ENCODE measurements at places on chromosomes 2 and 18.

DNA sequence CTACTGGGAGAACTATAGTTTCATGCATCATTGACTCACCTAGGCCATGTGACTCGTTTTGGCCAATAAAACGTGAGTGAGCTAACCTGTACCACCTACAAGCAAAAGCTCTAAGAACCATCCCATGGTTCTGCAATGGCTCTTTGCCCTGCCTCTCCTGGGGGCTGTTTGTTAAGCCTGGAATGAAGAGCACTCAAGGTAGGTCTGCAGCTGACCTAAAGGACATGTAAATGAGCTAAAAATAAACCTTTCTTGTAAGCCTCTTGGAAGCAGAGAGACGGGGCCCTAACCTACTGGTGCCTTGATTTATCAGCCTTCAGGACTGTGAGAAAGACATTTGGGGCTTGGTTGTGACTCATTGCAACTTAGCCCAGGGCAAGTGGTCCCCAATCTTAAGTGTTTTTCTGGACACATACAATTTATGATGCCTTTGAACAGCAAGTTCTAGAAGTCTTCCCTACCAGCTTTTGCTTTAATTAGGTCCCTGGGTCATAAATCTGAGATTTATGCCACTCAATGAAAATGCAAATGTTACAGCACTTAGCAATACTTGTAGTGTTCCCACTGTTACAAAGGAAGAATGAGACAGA lies 107.4 kb downstream of the OSBPL6 start:
- DNase-seq: no peak

DNA sequence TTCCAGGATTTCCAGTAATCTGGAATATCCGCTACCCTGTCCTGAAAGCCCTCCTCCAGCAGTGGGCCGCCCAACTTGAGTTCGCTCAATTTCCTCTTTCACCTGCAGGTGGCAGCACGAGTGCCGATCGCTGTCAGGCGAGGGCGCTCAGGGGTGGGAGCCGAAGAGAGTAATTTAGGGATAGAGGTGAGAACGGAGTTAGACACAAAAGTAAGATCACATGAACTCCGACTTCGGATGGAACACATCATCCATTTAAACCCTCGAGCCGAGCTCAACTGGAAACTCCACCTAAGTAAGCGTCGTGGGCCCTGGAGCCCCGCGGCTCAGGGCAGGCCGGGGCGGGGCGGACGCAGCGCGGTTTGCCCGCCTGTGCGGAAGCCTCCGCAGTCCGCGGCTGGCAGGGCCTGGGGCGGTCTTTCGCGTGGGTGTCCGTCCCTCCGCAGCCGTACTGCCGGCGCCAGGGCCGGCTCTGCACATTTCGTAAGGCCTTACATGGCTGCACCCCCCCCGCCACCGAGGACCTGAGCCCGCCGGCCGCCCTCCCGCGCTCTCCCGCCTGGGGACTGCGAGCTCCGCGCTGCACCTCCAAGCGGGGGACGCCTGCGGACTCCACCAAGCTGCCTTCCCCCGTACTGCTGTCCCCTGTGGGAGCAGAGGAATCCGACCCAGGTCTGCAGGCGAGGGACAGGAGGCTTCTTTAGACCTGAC lies 61.2 kb downstream of the SEMA4F start:
- peak; percentile 77 for DNase-seq

GRCh38 chr2:241873081-241873802 lies 3.7 kb downstream of the RTP5 start:
- no peak for DNase-seq

- DNase-seq: peak; percentile 16
Measured at GRCh38 chr18:839224-840022, 27.4 kb upstream of the YES1 start.

- no peak for DNase-seq
Measured at GRCh38 chr2:44005846-44006245, 10.1 kb upstream of the LRPPRC start.

DNA sequence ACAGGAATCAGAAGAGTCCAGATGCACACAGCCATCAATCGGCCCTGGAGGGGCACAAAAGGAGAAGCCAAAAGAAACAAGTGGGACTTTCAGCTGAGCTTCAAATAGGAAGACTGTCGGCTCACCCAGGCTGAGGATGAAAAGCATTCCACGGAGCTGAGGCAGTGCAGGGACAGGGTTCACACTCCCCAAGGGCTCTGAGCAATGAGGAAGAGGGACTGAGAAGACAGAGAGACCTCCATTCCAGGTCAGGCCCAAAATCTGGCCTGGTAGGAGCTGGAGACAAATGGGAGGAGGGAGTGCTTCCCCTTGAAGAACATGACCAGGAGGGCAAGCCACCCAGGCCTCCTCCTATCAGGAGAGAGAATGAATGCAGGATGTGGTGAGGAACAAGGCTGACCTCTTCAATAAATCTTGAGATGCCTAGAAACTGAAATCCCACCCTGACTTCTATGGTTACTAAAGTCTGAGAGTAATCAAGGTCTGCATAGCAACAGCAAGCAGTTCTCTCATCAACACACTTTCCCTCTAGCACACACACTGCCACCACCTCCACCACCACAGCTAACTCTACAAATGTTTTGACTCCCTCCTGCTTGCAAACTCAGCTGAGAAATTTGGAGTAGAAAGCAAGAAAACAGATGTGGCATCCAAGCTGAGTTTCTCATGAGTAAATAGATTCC lies 434.4 kb downstream of the TNS1 start:
- no peak for DNase-seq

DNA sequence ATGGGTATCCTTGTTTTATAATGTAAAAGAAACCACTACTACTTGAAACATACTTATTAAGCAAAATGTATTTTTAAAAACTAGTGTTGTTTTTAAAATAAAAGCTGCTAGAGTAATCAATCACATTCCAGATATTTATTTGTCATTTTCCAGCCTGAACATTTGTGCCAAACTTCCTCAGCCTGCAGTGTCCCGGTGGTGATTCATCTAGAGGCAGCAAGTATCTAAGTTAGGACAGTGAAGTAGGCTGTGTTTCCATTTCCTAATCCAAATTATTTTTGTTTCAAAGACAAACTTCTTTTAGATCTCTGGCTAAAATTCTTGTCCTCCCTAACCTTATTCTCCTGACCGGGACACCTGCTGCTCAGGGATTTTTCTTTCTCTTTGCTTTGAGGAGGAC lies 12.8 kb upstream of the GCG start:
- no peak for DNase-seq

DNA sequence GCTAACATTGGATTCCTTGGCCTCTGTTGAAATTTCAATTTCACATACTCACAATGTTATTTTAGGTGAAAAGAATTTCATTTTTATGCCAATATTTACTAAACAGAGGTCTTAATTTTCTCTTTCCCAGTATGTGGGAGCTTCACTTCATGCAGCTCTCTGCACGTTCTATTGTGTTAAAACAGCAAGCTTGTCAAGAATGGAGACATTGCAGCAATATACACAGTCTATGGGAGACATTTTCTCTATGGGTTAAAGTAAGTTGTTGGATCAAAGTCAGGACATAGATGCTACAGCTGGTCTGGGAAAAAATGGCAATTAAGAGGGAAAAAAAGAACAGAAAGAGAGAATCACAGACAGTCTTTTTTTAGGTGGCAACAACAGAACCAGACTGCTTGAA lies 70.4 kb upstream of the ARHGAP15 start:
- no peak for DNase-seq

DNA sequence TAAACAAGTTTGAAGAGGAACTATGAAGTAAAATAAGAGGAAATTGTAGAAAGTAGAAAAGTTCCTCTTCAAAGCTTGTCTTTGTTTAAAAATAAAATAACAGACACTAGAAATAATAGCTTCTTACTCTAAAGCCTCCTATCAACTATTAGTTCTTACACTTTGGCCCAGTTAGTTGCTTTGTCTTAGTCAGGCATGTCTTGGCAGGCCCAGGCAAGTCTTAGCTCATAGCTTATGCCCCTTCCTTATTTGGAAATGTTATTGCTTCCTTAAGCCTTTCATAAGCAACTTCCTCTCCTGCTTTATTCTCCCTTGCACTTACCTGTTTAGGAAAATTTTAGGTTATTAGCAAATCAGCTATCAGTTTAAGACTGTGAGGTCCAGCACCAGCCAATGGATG lies 950.6 kb upstream of the LRATD1 start:
- DNase-seq: no peak

DNA sequence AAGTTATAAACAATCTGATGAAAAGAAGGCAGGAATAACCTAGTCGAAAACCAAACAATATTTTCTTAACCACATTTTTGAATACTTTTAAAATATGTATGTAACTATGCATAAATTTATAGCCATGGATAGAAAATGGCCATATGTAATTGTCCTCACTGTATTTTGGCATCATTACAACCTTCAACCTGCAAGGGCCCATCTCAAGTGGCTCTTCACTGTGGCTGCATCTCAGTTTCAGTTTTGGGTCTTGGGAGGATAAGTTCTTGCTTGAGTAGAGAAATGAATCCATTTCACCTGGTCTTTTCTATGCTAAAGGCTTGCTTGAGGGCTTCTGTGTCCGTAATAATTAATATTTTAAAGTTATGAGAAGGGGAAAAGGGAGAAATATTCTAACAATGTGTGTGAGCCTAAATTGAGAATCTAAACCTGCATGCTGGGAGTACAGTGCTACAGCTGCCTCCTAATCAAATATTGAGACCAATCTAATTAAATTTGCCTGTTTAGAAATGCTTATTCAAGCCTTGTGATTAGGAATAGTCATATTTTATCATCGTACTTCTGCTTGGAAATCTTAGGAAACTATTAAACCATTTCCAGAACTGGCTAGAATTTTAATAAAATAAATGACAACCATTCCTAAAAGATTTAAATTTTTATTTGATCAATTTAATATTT lies 92.5 kb downstream of the EML4 start:
- DNase-seq: no peak

DNA sequence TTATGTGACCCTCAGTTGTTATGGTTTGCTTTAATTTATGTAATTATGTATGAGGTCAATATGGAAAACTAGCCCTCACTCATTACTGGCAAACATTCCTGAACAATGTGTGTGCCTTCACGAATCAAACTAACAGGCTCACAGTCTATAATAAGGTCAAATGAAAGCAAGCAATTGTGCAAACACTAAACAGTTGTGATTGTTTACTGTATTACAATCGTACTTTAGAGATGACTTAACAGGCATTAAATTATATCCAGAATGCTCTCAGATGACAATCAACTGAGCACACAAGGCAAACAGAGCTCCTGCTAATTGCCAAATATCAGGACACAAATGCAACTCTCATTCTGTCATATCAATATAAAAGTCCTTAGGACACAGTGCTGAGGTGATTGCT lies 29.5 kb downstream of the COL5A2 start:
- DNase-seq: no peak

DNA sequence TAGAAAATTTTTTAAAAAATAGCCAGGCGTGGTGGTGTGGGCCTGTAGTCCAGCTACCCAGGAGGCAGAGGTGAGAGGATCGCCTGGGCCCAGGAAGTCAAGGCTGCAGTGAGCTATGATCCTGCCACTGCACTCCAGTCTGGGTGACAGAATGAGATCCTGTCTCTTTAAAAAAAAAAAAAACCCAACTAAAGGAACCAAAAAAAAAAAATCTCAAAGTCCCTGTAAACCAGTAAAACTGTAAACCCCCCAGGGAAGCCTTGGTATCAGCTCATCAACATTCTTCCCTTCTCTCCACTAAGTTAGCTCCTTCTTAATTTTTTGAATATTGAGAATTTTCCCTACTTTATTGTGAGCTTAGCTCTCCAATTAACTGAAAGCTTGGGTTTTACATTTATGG lies 8.4 kb upstream of the MCFD2 start:
- no peak for DNase-seq

DNA sequence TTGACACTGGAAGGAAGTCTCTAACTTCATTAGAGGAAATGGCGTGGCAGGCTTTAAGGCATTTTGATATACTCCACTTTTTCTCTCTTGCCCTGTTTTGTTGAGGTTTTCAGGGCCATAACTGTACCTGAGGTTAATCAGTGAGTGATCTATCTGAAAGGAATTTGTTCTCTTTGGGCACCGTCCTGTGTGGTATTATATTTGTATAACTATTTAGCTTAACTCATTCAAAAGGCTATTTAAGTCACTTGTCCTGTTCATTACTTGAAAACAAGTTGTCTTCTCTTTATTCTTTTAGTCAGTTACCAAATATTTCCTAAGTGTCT lies 180.4 kb downstream of the NEDD4L start:
- DNase-seq: no peak

GRCh38 chr2:24399434-24400206 lies 39.3 kb upstream of the ITSN2 start:
- DNase-seq: no peak

DNA sequence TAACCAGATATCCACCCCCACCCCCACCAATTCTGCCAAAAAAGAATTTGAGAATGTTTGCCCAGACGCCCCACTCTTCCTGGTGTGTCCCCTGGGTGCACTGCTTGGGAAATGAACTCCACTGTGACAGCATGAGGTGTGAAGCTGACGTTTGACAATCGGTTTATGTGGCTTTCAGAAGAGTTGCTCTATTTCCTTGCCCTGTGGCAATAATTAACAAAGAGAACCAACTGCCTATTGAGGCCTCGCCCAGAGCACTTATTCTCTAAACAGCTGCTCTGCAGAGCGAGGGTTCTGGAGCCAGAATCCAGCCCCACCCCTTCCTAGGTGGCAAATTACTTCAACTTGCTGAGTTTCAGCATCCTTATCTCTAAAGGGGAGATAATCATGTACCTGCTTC lies 115.8 kb upstream of the SIX3 start:
- DNase-seq: no peak

GRCh38 chr2:241924069-241924908 lies 54.8 kb downstream of the RTP5 start:
- no peak for DNase-seq

DNA sequence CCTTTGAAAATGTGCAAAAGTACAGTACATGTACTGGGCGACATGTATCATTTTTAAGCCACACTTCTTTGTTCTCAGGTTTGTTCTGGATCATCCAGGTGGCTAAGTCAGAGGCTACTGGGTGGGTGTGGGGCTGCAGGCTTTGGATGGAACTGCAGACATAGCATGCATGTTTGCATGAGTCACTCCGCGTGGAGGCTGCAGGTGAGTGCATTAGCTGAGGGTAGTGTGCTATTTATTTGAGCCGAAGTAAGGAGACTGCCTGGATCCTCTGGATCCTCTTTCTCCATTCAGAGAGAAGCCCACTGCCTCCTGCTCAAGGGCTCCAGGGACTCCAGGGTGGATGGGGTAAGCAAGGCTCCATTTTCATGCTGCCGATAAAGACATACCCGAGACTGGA lies 9.4 kb upstream of the NEURL3 start:
- DNase-seq: no peak

DNA sequence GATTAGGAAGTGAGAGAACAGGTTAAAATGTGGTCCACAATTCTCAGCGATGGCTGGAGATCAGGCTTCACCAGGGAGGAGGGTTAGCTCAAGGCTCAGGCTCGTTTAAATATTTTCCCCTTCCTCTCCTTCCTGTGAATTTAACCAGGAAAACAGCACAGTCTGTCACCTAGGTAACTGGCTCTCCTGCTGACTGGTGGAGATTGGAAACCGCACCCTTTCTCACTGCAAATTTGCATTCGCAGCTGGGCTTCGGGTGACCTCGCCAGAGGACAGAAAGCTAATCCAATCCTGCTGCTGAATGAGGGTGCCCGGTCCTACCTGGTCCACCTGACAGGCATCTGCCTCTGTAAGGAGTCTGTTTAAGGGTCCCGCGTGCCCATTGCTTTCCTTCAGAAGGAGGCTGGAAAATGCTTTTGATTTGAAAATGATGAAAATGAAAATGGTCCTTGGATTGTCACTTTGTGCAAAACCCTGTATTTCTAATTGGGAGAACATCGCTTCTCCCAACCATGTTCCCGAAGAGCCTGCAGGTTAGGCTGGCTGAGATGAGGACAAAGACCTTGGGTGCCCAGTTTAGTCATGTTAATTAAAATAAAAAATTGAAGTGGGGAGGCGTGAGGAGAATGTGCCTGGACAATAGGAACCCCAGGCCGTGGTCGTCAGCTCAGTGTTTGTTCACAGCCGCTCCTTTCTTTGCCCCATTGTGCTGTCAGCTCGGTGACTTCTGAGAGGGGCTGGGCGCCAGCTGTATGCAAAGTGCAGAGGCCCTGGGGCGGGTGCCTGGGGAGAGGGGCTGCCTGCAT lies 43.4 kb upstream of the MTCL1 start:
- no peak for DNase-seq
